HS-5 (cell line): ENCODE measurements at places on chromosomes 2 and 18.

GRCh38 chr2:11744631-11745394 lies 1.6 kb upstream of the LPIN1 start:
- DNase-seq: no peak

- DNase-seq: no peak
Measured at GRCh38 chr18:22429564-22429963, 11.8 kb upstream of the CTAGE1 start.

- no peak for DNase-seq
Measured at GRCh38 chr2:42890791-42891355, 98.5 kb upstream of the HAAO start.

DNA sequence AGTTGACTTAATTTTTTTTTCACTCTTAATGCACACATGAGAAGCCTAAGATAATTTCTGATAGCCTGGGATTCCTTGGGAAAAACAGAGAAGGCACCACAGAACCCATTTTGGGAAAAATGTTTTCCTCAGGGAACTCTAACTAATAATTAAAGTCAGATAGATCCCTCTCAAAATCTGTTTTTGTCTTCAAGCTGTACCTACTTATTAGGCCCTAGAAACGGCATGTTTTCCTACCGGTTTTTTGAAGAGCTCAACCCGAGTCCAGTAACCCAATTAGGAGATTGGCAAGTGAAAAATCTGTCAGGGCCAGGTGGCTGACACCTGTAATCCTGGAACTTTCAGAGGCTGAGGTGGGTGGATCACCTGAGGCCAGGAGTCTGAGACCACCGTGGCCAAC lies 16.1 kb upstream of the PDK1 start:
- DNase-seq: no peak

GRCh38 chr2:176112375-176113302 lies 3.9 kb upstream of the HOXD10 start:
- DNase-seq: no peak
